ENCODE measurements at places on chromosomes 12 and 14.

GRCh38 chr12:110174373-110174996, 50.3 kb downstream of the IFT81 start:
- DNase-seq, result no peak

GRCh38 chr12:27521066-27521465, 2.9 kb upstream of the PPFIBP1 start:
- DNase-seq, result no peak

DNA sequence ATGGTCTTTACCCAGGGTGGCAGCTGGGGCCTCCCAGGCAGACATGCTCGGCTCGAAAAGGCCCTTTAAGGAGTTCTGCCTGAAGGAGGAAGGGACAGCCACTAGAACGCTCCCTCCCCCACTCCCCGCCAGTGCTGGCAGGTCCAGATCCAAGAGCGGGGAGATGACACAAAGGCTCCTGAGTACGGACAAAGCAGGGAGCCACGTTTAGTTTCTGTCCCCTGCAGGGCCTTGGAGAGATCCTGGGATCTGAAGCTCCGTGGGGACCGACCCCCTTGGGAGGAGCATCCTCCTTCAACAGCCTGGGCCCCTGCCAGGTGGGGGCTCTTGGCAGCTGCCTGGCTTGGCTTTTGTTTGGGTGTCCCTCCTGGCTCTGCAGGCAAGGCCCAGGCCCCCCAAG, 89.7 kb downstream of the ESRRB start:
- DNase-seq, result no peak

GRCh38 chr14:24093901-24094840, at the start of gene PCK2:
TSS of gene PCK2 (plus strand) at chr14:24094311. CDS start at chr14:24094406, 95 bp downstream.
- DNase-seq, result peak; percentile 85

DNA sequence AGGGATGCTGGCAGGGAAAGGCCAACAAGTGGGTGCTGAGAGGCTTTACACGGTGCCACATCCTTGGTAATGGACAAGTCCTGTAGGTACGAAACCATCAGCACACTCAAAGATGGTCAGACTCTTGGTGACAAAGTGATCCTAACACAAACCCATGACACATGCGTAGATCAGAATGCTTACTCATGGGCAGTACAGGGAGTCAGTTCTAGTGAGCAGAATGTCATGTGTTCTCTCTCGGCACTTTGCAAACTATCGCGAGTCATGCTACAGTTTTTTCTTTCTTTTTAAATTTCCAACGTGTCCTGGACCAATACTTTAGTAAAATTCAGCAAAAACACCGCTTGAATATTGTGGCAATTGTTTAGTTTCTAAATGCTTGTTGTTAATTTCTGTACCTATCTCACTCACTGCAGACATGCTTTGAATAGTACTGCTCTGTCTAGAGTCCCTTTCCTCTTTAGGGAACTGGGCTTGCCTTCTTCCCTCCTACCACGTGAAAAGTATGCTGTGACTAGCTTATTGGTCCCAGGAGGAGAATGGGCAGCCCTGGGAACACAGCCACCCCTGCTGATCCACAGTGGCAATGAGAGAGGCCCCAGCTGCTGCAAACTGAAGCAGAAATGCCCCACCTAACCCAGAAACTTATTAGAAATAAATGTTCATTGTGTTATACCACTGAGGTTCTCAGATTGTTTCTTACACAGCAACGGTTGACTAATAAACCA, 62.4 kb downstream of the UBR7 start:
- DNase-seq, result no peak

DNA sequence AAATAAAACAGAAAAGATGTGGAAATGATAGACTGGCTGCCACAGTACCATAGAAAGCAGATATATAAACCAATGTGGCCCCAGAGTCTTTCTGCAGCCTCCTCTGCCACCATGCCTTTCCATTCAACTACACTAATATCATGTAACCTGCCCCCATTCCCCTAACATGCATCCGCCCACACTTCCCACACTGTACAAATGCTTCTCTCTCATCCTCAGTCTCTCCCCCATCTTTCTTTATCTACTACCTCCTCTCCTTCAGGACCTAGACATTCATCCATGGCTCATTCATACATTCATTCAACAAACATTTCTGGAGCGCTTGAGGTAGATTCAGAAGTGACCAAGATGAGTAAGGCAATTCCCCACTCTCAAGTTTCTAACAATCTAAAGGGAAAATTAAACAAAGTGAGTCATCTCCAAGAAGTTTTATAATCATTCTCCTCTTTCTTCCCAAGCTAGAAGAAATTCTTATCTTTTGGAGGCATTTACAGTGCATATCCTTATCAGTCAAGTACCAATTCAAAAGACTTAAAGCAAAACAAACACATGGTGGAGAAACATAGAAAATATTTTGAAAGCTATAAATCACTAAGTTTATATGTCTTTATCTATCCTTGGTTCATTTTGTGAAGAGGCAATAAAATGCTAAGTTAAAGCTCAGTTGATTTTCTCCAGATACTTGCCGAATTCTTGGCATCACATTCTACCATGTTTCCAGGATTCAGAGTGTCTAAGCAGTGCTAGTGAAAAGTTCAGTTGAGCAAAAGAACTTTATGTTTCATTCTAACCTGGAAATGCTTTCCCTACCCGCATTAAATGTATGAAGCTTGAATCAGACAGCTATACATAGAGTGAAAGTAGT, 70.5 kb upstream of the FRMD6 start:
- DNase-seq, result no peak

- DNase-seq, result no peak
These were observed 11.9 kb downstream of the CFAP54 start for GRCh38 chr12:96501133-96501761.

DNA sequence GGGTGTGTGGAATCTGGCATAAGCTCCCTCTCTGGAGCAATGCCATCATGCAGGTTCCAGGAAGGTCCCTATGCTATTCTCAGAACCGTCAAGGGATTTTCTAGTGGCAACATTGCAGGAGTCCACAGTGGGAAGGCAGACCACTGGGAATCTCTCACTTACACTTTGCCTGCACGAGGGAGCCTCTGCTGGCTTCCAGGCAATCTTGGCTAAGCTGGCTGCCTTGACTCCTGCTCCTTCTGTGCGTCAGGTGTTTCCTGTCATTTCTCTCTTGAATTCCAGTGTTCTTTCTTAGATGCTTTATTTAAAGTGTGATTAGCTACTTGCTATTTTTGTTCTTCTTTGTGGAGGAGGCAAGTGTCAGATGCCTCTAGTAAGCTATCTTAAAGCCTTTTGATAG, 414.0 kb upstream of the ATP2B1 start:
- DNase-seq, result no peak

GRCh38 chr14:75295491-75296345, 17.1 kb downstream of the FOS start:
- DNase-seq, result no peak

GRCh38 chr14:54627540-54628363, 60.8 kb downstream of the SAMD4A start:
- no peak for DNase-seq

DNA sequence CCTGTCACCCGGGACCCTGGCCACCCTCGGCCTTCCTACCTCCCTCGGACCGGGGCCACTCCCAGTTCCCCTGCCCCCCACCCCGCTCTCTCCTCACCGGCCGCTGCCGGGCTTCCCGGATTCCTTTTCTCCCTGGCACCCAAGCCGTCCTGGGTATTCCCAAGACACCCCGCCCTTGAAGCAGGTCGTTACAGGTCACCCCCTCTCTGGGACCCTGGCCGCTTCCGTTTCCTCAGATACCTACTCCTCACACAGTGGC, 493 bp downstream of the NUMB start:
- DNase-seq, result no peak

DNA sequence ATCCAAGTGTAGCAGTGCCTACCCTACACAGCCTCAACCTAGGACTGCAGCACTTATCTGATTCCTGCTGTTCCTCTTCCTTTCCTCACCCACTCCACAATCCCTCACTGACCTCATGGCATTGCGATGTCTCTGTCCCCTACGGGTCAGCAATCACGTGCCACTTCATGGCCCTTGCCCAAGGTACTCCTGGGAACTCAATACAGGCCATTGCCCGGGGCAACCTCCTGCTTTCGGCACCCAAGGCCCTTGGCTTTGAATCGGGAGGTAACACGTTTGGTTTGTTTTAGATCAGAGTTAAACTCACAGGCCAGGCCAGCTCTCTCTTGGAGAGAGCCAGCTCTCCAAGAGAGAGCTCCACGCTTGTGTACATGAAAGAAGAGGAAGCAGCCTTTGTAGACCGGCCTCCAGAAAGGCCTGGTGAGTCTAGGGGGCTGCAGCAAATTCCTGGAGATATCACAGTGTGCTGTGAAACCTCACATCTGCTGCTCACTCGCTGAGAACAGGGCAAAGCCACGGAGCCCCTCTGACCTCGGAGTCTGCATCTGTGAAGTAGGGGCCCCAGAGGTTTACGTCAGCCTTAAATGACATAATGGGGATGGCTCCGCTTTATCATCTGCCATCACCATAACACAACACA, 12.2 kb downstream of the CLMN start:
- DNase-seq, result no peak

DNA sequence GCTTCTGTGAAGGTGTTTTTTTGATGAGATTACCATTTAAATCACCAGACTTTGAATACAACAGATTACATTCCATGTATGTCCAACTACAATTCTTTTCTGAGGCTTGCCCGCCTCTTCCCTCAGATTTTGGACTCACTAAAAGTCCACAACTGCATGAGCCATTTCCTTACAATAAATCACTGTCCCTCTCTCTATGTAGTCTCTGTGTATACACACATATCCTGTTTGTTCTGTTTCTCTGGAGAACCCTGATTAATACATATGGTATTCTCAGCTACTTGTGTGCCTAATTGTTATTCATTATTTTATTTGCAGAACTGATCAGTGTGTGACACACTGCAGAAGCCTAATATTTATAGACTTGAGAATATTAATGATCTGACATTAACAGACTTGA, 2.4 kb upstream of the MIPOL1 start:
- no peak for DNase-seq

- no peak for DNase-seq
These were observed 881.9 kb downstream of the GALC start for GRCh38 chr14:87111126-87111525.

DNA sequence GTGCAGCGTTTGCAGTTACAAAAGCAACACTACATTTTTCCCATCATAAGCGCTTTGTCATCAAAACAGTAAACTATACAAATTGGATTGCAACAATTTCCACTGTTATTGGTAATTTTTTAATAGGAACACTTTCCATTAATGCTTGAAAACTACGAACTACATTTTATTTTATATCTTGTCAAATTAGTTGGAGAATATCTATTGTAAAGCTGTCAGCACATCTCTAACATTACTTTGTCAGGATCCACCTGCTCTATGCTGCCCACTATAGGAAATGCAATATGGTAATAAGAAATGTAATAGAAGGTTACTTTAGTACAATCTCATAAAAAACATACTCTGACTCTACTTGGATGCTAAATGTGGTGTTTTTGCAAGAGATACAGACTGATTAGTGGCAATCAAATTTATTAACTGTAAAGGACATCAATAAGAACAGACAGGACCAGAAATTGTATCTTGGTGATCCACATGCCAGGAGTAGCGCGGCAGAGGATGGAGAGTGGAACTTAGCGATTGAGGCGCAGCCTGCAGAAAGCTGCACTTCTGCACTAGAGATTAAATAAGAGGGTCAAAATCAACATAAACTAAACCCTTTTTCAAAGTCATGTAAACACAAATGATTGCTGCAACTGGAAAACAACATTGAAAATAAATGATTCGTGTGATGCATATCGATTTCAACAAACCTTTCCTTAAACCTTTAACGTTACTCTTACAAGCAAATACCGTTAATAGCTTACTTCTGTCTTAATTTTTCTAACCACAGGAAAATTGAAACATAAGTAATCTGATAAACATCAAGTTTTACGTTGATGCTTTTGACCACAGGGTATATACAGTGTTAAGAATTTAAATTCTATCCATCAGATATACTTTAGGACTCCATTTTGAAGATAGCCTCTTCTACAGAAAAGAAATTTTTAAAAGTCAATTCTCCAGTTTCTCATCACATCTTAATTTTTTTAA, 3.6 kb upstream of the ARID2 start:
- no peak for DNase-seq

DNA sequence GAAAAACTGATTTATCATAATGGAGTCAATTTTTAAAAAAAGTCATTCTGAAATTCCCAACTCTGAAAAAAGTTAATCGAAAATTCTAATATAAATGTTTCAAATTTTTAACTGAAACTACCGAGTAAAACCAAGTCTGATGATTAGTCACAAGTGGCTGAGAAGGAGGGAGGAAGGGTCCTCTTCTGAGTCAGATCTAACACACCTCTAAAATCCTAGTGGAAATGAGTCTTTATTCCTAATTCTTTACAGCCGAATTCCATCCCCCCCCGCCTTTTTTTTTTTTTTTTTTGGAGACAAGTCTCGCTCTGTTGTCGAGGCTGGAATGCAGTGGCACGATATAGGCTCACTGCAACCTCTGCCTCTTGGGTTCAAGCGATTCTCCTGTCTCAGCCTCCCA, 37.9 kb downstream of the RAD9B start:
- DNase-seq, result no peak

DNA sequence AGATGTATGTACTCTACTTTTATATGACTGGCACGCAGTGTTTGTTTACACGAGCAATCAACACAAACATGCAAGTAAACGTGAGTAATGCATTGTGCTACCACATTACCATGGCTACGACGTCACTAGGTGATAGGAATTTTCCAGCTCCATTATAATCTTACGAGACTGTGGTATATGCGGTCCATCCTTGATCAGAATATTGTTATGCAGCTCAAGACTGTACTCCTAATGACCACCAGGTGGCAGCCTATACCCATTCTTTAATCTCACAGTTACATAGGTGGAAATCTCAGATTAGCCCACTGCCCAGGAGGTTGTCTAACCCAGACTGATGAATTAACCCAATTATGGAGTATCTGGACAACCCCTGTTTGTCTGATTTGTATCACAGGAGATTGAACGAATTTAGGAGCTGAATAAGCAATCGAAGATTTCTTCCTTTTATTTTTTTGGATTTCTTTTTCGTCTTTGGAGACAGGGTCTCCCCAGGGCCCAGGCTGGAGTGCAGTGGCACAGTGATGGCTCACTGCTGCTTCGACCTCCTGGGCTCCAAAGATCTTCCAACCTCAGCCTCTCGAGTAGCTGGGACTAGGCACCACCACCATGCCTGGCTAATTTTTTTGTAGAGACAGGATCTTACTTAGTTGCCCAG, 8.7 kb upstream of the TESPA1 start:
- peak; percentile 31 for DNase-seq

DNA sequence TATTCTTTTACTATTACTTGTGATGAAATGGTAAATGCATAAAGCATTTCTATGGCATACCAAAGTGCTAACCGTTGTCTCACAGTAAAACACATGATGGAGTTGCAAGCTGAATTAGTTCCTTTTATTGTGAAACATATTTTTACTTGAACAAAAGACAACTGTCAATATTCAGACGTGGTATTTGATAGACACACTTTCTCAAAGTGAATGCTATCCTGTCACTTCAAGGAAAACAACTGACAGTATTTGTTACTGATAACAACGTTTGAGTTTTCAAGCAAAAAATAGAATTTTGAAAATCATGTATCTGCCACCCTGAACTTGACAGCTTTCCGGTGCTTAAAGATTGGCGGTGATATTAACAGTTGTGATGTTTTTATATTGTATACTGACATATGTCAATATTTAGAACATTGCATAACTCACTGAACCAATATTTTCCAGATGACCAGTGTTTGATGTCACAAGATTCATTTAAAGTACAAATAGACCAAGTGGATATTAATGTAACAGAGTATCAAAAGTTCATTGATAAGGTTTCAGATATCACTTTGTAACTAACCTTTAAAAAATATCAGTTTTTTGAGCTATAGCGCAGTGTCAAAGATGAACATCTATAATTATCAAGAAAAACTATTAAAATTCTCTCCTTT, 153.4 kb upstream of the AEBP2 start:
- DNase-seq, result no peak
